Endothelial cell of umbilical vein (primary cell): ENCODE measurements at places on chromosomes 12 and 14. TPM values are rescaled to one million over a fixed set of nuclear protein-coding genes. Genes with fewer than 3 reads are reported as not detected.

DNA sequence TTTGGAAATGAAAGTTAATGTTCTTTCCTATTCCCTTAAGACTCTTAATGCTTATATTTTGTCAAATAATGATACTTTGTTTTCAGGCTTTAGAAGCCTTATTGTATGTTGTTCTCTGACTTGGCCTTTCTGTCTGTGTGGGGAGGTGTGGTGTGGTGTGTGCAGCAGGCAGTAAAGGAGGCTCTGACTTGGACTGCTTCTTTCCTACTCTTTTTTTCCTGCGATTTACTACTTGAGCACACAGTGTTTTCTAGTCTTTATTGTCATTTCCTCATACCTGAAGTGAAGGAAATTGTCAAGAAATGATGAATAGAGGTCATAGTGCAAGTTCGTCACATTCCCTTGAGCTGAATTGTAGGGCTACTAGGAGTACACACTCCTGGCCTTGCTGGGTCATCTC, 26.9 kb downstream of the PIWIL1 start:
- DNase-seq, result no peak

DNA sequence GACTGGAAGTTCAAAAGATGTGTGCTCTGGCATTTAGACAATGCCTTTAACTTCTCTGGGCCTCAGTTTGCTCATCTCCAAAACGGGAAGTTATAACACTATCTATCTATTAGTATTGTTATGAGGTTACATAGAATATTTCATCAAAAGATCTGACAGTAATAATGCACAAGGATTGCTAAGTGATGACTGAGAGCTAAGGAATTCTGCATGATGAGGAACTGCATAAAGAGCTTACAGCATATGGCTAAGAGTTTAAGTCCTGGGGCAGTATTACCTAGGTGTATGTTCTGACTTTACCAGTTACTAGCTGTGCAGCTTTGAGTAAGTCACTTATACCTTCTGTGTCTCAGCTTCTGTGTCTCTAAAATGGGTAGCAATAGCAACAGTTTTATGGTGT, 160.1 kb upstream of the TMPO start:
- DNase-seq, result no peak

FGD6 gene
- total RNA-seq, result 14.0 and 17.8 TPM in 2 replicates

GPD1 gene
- total RNA-seq, result 0.48 TPM in 1 of 2 replicates, not detected in the other

- peak; percentile 37 for DNase-seq
Measured at GRCh38 chr12:3150931-3151835, 74.0 kb downstream of the TSPAN9 start.

DNA sequence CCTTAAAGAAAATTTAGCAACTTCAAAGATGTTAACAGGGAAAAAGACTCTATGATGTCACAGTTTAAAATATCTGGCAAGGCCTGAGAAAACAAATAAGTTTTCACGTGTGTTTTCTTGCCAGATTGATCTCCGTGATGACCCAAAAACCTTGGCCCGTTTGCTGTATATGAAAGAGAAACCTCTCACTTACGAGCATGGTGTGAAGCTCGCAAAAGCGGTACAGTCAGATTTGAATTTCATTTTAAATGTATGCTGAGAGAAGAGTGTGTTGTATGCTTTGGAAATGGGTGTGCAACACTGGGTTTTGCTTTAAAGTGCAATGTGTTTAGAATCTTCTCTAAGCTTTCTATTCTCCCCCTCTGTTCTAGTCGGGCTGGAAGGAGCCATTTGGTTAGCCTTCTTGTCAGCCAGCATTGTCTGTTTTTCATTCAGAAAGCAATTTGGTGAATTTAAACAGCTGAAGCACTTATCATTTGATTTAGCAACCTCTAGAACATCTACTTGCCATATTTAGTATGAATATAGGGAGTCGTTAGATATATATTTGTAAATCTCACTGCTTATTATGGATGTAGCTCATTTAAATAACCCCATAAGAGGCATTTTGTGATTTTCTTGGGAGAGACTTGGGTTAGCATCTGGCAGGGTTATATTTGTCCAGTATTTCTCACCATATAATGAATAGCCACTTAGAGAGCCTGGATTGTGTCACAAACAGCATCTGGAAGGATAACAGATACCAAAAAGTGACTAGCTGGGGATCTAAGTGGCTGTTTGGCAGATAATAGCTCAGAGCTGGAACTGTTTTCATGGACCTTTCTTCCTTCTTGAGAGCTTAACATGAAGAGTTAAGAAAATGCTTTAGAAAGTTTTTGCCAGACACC, 35.5 kb downstream of the GPHB5 start:
- no peak for DNase-seq

DNA sequence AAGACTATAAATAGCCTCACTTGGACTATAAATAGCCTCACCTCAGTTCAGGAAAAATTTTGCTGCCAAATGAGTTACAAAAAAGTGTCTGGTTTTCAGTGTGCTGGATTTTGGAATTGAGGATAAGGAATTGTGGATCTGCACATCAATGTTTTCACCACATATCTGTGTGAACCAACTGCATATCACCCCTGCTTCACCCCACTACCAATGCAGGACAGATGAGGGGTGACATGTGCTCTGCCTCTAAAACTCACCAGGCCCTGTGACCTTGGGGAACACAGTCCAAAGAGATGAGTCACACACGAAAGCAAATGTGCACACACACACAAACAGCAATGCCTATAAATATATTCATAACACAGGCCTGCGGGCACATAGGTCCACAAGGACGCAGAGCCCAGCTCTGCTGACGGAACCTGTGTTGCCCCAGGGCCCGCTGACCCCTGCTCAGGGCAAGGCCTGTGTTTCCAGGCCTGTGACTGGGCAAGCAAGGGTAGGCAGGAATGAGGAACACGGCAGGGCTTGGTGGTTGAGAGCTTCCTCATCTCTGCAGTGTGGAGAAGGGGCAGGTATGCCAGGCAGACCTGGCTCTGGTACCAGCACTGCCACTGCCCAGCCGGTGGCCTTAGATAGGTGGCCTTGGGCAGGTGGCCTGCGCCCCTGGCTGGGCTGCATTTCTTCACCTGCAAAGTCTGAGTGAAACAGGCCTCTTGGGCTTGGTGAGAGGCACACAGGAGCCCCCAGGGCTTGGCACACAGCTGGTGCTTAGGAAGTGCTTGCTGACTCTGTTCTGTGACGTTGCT, 82.4 kb downstream of the ARL6IP4 start:
- peak; percentile 31 for DNase-seq

- DNase-seq, result no peak
Measured at GRCh38 chr12:131687346-131688125, 23.4 kb upstream of the SFSWAP start.

- DNase-seq, result no peak
Measured at GRCh38 chr12:72982356-72982755, 710.2 kb downstream of the TRHDE start.

PTGR2 gene
- total RNA-seq, result 3.6 and 5.6 TPM in 2 replicates

A2M gene
- 6.5 and 16.9 TPM in 2 replicates for total RNA-seq

MSRB3 gene
- 59.3 and 63.7 TPM in 2 replicates for total RNA-seq

DNA sequence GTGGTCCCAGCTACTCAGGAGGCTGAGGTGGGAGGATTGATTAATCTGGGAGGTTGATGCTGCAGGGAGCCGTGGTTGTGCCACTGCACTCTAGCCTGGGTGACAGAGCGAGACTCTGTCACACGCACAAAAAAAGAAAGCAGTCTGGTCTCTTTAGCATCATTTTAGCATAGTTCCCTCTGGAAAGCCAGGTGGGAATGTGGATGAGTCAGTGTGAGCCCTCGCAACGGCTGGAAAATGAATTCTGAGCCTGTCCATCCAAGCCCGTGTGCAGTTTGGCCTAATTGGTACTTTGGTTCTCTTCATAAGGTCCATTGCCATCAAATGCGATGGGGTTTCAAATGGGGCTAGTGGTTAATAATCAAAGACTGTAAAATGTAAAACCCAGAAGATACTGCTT, 2.4 kb downstream of the MYL2 start:
- DNase-seq, result no peak

- DNase-seq, result no peak
Measured at GRCh38 chr12:129049917-129050316, 196.6 kb downstream of the GLT1D1 start.

DNA sequence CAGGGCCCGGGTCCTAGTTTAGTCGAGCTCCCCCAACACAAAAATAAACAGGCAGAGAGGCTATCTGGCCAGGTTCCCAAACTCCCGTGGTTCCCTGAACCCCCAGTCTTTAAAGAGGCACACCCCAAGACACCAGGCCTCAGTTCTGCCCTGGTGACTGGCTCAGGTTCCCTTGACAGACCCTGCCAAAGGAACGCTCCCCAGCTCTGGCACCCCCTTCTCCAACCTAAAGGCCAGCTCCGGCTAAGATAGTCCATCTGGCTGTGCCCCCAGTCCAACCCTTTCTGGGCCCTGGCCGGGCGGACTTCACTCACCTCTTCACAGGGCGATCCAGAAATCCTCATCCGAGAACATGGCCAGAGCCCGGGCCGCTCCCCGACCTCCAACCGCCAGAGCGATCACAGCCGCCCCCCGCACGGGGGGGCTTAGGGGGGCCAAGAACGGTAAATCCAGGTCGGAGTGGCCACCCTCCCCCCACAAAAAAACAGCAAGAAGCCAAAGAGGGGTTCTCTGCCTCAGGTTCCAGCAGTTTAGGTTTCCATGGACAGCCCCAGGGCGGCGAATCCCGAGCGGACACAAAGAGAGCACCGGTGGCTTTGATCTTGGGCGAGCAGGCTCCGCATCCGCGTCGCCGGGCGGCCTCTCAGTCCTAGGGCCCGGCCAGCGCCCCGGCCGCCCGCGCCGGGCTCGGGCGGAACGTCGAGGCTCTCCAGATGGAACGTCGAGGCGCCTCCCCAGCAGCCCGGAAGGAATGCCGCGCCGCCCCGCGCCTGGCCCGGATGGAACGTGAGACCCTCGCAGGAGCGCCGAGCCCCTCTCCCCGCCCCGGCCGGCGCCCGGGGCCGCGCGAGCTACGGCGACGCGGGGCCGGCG, 1.1 kb downstream of the KMT2D start:
- DNase-seq, result peak; percentile 23

- DNase-seq, result no peak
Measured at GRCh38 chr14:20498622-20499021, 6.7 kb upstream of the RNASE10 start.

RERGL gene
- total RNA-seq, result not detected in 2 replicates

DNA sequence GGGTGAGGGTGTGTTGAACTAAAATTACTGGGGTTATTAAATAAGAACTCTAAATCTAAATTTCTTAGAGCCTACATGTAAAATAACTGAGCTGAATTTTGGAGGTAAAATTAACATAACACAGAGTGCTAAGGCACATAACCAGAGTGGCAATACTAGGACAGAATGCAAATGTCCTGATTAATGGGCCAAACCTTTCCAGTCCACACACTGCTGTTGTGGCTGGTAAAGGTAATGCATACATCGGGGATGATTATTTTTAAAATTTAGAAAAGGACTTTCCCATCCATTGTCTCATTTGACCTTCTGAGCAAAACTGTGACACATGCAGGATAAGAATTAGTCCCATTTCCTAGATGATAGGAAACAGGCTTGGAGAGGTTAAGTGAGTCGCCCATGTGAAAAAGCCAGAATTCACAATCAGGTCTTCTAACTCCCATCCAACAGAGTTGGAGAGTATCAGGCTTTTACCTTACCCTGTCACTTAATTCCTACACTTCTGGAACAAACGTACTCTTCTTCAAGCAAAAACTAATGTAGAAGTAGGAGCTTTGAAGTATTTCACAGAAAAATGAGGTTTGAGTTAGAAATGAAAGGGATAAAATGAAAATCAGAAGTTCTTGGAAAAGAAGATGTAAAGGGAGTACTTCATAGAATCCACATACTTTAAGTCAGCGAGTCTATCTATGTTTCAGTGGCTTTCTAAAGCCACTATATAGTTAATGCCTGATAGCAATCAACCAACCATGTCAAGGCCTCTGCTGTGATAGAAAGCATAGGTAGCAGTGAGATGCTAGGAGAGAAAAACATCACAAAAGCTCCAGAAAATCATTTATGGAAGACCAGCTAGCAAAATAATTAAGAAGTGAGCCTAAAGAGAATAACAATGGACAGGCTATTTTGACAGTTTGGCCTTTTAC, 334.9 kb upstream of the DIO2 start:
- peak; percentile 60 for DNase-seq

- DNase-seq, result no peak
Measured at GRCh38 chr14:44669496-44669895, 162.4 kb upstream of the FSCB start.

DNA sequence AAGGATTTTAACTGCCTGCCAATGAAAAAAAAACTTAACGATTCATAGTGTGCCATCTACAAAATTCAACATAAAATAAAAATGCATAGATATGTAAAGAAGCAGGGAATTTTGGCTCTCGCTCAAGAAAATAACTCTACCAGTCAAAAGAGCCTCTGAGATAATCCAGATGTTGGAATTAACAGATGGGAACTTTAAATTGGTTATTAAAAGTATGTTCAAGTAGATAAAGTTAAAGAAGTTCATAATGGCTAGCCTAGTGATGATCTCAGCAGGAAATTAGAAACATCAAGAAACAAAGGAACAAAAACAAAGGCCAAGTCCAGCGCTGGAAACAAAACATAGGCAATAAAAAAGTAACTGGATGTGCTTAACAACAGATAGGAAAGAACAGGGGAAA, 23.1 kb downstream of the PIK3C2G start:
- DNase-seq, result peak; percentile 23

TGM1 gene
- total RNA-seq, result 3.4 and 3.9 TPM in 2 replicates

DNA sequence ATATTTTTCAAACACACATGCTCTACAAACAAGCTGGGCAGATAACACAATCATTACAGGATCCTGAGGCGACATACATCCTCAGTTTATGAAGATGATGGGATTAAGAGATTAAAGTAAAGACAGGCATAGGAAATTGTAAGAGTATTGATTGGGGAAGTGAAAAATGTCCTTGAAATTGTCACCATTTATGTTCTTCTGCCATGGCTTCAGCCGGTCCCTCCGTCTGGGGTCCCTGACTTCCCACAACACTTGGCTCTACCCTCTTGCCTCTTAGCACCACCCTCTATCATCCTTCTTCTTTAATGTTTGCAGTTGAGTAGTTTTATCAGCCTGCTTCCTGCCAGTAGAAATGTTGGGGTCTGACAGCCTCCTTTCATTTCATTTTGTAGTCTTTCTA, 244.4 kb downstream of the DAD1 start:
- no peak for DNase-seq

- DNase-seq, result no peak
Measured at GRCh38 chr12:66453120-66453519, 150.8 kb downstream of the HELB start.

IPO8 gene
- 44.7 and 52.5 TPM in 2 replicates for total RNA-seq

DNA sequence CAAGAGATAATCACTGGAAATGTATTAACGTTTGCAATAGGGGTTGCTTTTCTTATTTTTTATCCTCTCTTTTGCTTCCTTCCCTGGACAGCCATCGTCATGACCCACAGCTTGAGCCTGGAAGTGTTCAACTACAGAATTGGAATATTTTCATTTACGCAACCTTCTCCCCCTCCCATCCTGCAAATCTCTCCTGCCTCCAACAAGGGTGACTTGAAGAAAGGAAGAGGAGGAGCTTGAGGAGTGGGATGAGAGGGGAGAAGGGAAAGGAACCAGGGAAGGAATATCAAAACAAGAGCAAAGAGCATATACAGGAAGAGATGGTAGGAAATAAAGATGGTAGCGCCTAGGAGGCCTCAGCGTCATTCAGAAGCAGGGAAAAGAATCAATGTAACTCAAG, 1.6 kb upstream of the MANSC4 start:
- no peak for DNase-seq

GRCh38 chr12:121947981-121948380, 29.6 kb downstream of the CFAP251 start:
- DNase-seq, result no peak

- no peak for DNase-seq
Measured at GRCh38 chr14:55339770-55340169, 68.5 kb downstream of the FBXO34 start.

LYZ gene
- total RNA-seq, result not detected in 2 replicates
